ENCODE measurements at places on chromosomes 16 and 17.

DNA sequence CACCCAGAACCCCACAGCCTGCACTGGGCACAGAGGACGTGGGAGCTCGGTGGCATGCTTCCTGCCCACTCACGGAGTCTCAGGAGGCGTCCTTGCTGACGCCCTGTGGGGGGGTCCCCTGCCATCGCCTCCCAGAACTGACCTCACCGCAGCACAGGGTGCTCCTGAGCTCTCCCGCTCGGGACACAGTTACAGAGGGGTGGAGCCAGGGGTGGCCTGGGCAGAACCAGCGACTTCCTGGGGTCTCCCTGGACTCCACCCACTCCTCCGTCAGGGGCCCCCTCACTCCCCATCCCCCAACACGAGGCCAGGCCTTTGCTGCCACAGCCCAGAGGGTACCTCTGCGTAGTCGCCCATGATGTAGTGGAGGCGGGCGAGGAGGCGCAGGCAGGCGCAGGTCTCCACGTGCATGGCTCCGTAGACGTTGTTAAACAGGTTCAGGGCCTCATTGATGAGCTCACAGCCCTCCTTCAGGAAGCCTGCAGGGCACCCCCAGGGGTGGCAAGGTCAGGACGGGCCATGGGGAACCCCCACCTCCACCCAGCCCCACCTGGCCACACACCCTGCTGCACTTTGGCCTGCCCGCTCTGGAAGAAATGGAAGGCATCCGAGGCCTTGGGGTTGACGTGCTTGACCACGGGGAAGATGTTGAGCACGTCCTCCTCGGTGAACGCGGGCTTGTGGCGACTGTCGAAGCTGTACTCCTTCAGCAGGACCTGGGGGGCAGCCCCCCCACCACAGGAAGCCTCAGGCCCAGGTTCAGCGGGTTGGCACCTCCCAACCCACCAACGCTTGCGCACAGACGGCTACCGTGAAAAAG, 17.8 kb downstream of the CLUH start:
- DNase-seq, result no peak

DNA sequence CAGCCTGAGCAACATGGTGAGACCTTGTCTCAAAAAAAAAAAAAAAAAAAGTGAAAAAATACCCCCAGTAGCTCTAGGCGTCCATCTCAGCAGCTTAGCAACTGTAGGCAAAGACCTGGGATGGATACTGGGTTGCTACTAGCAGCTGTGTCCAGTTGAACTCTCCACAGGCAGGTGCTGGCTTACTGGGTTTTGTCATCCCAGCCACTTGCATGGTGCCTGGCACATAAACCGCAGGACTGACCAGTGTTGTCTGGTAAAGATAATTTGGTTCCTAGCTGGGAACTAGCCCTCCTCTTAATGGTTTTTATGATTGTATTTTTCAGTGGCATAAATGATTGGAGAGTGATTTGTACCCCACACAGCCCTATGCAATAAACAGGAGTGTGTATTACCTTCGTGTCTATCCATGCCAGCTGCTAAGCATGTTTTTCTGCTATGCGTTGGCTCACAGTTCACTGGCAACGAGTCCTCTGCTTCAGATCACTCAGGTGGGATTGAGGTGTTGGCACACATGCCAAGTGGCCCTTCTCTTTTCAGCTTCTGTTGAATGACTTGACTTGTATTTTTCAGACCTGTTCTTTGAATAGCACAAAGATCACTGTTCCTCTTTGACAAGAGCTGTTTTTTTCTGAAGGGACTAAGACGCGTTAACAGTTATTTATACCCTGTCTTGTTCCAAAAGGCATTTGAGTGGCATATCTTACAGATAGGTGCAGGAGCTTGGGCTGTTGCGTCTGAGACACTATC, 352.9 kb downstream of the SNX29 start:
- no peak for DNase-seq

DNA sequence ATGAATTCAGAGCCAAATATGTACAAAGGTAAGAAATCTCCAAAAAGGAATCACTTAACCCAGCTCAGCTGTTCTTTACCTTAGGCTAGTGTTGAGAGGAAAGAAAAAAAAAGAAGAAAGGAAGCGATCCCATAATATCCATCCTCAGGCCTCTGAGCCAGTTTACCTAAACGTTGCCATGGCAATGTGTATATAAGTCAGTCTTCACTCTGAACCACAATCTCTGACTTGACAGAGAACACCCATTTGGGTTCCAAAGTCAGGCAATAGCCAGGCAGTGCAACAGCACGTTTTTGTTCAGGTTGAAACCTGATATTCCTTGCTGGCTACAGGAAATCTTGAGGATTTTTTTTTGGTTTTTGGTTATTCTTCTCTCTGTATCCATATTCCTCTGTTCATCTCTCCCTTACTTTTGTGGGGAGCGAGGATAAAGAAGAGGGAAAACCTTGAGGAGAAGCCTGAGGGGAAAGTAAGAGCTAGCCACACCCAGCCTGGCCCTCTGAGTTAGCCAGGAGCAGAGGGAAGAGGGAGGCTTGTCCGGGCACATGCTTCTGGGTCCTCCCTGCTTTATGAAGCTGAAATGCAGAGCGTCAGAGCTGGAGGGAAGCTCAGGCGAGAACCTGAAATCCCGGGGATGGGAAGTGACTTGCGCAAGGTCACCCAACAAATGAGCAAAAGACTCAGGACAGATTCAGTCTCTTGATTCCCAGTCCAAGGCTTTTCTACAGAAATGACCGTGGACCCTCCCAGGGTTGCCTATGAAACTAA, 152.7 kb downstream of the SOX9 start:
- DNase-seq, result no peak

DNA sequence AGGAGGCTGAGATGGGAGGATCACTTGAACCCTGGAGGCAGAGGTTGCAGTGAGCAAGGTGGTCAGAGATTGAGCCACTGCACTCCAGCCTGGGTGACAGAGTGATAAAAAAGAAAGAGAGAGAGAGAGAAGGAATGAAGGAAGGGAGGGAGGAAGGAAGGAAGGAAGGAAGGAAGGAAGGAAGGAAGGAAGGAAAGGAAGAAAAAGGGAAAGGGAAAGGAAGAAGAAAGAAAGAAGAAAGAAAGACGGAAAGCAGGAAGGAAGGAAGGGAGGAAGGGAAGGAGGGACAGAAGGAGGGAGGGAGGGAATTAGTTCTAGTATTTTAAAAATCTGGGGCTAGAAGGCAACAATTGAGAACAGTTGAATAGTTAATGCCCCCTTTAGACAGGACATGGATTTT, 161.5 kb upstream of the CACNG3 start:
- no peak for DNase-seq

- no peak for DNase-seq
Observed at GRCh38 chr16:48188449-48189102, 32.8 kb upstream of the ABCC12 start.

GRCh38 chr16:49121636-49122035, 160.0 kb downstream of the CBLN1 start:
- DNase-seq, result no peak

GRCh38 chr16:12558641-12559040, 245.0 kb downstream of the CPPED1 start:
- DNase-seq, result no peak

DNA sequence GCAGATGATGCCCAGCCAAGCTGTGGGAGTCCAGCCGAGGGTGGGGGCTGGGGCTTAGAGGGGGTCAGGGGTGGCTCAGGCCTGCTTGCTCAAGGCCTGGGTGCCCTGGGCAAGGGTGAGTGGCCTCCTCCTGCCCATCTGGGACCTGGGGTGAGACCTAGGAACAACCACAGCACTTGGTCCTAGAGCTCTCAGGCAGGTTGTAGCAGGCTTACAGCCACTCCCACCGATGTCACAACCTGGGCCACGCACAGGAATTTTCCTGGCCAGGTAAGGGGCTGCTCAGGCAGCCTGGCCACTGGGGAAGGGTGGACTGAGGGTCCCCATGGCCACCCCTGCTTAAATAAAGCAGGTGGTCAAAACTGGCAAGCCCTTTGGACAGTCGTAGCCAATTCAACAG, 6.3 kb upstream of the SREBF1 start:
- no peak for DNase-seq

DNA sequence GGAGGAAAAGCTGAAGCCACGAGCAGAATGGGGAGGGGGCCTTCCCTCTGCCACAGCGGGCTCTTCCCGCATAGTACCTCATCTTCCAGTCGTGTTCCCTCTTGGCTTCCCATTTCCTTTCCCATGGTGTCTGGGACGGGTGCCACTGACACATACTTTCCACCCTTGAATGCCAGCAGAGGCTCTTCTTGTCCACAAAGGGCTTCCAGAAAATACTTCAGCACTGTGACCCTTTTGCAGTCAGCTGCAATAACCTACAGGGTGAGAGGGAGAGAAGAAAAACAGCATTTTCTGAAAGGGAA, 30.7 kb downstream of the HIC1 start:
- no peak for DNase-seq

GRCh38 chr16:766008-766819, 5.7 kb downstream of the MSLN start:
- no peak for DNase-seq

- DNase-seq, result no peak
Observed at GRCh38 chr16:29862383-29862883, 593 bp downstream of the CDIPT start.

DNA sequence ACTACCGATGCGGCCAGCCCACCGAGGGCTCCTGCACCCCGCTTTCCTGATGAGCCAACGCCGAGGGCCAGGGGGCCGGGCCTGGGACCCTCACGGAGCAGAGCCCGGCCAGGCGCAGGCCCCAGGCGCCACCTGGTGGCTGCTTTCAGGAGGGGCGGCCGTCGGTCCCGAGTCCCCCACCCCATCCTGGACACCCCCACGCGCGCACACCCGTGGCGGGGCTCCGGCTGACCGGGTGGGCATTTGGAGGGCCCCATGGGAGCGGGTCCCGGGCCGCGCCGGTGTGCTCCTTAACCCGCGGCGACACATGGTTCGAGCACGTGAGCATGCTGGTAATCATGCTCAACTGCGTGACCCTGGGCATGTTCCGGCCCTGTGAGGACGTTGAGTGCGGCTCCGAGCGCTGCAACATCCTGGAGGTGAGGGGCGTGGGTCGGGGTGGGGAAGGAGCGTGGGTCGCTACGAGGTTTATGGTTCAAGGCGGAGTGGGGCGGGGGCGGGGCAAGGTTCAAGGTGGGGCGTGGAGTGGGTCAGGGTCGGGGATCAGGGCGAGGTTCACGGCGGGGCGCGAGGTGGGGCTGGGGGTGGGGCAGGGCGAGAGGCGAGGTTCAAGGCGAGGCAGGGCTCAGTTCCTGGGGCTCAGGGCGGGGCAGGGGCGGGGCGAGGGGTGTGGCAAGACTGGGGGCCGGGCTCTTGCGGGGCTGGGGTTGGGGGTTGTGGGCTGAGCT, 30.2 kb downstream of the TPSG1 start:
- DNase-seq, result no peak

DNA sequence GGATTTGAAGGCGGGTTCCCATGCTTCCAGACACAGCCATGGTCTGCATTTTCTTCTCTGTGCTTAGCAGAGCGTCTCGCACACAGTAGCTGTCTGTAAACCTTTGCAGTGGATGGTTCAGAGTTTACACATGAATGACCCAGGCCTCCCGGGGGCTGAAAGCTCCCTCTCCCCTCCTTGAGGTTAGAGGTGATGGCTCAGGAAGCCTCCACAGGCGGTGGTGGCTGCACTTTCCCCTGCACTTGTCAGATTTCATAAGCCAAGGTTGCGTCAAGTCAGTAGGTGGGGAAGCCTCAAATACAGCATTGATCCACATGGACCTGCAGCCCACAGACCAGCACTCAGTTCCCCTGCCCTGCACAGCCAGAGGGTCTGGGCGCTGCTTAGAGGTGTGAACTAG, 211.9 kb downstream of the KATNIP start:
- DNase-seq, result no peak

DNA sequence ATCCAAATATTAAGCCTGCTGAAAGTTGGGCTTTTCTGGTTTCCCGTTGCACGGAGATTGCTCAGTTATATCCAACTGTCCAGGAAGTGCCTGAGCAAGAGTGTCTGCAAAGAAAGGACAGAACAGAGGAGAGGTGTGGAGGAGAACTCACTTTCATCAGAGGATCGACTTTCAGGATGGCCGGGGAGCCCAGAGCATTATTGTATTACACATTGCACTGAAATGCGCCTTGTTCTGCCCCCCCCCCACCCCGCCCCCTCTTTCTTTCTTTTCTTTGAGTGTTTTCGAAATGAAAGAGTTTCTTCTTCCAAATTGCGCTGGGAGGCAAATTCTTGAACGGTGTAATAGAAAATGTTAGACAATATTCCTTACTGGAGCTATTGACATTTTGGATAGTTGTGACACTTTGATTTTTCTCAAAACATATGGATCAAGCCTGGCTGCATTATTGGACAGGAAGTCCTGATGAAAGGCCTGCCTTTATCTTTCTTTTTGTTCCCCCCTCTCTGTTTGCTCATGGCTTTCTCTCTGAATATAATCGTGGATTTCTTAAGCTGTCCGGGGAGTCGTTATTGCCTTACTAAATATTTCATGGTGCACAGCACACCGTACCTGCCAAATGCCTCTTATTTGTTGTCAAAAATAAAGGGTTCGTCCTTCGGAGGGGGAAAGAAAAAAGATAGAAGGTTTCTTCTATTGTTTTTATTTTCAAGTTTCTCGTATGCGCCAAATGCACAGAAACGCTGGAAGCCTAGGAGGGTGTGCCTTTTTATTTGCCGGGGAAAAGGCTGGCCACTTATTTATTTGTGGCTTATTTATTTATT, 110.8 kb downstream of the IRX3 start:
- no peak for DNase-seq

DNA sequence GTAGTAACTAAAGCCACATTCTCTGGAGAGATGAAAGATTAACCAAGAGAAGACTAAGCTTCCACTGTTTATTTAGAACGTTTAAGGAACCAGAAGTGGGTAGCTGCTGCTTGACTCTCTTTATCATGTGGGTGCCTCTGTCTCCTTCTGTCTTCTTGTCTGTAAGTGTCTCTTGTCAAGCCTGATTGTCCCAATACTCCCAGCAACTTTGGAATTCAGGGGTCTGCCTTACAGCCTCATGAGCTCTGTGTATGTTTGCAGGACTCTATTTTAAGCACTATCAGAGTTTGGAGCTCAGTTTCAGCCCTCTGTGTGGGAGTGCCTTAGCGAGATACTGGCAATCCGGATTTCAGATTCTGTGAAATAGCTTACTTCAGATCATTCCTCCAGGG, 29.3 kb upstream of the SPACA3 start:
- no peak for DNase-seq

DNA sequence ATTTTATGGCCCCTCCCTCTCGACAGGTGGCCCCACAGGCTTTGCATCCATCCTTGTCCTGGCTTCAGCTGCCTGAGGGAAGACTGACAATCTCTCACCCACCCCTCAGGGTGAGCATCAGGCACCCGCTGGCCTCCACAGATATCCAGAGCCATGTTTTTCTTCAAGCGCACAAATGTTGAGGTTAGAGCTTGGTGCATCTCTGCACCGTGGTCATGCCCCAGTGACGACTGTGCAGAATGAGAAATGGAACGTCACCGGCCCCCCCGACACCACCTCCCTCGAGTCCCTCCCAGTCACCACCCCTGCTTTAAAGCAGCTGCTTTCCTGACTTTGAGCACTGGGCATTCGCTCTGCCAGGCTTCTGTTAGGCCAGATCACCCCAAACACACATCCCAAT, 19.8 kb upstream of the TIMP2 start:
- no peak for DNase-seq

DNA sequence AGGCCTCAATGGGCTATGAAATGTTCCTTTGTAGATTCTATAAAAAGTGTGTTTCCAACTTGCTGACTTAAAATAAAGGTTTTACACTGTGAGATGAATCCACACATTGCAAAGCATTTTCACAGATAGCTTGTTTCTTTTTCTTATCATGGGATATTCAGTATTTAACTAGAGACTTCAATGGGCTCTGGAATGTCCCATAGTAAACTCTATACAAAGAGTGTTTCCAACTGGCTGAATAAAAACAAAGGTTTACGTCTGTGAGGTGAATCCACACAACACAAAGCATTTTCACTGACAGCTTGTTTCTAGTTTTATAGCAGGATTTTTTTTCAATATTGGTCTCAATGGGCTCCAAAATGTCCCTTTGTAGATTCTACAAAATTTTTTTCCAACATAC, 550.1 kb downstream of the KCNJ18 start:
- no peak for DNase-seq
